ENCODE measurements at places on chromosomes 7 and 10.
A peak's percentile ranks its signal among the peaks of the same experiment; 100 is the strongest.

- no peak overlapping the region for H3K27ac ChIP-seq
- no peak overlapping the region for H3K4me3 ChIP-seq
- no peaks in the 10 kb centered on the region for H3K36me3 ChIP-seq
These were observed 762.7 kb downstream of the KCNMA1 start for GRCh38 chr10:76874896-76875295.

DNA sequence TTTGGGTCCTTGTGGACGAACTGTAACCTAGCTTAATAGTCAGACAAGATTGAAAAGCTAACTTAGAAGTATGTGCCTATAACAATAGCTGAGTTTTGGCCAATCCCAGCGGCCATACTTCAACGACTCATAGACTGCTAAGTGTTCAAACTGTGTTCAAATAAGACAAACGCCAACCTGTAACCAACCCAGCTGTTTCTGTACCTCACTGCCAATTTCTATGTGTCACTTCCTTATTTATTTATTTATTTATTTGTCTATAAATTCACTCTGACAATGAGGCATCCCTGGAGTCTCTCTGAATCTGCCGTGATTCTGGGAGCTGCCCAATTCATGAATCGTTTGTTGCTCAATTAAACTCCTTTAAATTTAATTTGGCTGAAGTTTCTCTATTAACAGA is 21.7 kb downstream of the ST8SIA6 start:
- peaks cover 14% of the 10 kb centered on the region for H3K27me3 ChIP-seq
- no peak overlapping the region for H3K4me3 ChIP-seq
- H3K27ac ChIP-seq: no peak overlapping the region
- H3K36me3 ChIP-seq: no peaks in the 10 kb centered on the region
- no peak for DNase-seq

GRCh38 chr10:47094636-47095035 is 183.4 kb downstream of the PTPN20 start:
- H3K27me3 ChIP-seq: no peaks in the 10 kb centered on the region
- H3K4me1 ChIP-seq: no peaks in the 10 kb centered on the region
- H3K4me3 ChIP-seq: no peak overlapping the region
- H3K36me3 ChIP-seq: no peaks in the 10 kb centered on the region
- no peak overlapping the region for H3K27ac ChIP-seq

DNA sequence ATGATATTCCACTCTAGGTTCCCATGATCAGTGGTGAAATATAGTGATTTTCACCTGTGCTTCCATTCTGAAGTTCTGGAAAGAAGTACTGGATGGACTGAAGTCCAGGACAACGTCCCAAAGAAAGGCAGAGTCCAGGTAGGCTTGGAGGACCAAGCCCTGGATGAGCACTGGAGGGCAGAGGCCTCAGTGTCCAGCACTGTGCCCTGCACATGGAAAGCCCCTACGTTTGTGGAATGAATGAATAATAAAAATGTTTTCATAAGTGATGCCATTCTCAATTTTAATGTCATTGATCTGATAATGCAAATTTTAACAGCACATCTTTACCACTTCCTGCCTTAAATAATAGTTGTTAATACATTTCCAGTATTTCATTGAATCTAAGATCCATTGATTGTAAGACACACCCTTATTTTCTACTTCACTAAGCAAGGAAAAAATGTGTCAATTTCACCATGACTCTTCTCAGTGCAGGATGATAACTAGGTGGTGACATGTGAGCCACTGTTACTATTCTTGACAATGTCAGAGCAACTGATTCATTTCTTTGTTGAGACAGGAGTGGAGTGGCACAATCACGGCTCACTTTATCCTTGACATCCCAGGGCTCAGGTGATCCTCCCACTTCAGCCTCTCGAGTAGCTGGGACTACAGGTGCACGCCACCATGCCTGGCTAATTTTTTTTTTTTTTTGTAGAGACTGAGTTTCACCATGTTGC is 35.2 kb downstream of the ZNF783 start:
- DNase-seq: no peak
- peak overlapping the region; percentile 36 for H3K27ac ChIP-seq
- H3K36me3 ChIP-seq: no peaks in the 10 kb centered on the region
- H3K27me3 ChIP-seq: no peaks in the 10 kb centered on the region
- H3K4me1 ChIP-seq: peaks cover 14% of the 10 kb centered on the region
- H3K4me3 ChIP-seq: peak overlapping the region; percentile 10

DNA sequence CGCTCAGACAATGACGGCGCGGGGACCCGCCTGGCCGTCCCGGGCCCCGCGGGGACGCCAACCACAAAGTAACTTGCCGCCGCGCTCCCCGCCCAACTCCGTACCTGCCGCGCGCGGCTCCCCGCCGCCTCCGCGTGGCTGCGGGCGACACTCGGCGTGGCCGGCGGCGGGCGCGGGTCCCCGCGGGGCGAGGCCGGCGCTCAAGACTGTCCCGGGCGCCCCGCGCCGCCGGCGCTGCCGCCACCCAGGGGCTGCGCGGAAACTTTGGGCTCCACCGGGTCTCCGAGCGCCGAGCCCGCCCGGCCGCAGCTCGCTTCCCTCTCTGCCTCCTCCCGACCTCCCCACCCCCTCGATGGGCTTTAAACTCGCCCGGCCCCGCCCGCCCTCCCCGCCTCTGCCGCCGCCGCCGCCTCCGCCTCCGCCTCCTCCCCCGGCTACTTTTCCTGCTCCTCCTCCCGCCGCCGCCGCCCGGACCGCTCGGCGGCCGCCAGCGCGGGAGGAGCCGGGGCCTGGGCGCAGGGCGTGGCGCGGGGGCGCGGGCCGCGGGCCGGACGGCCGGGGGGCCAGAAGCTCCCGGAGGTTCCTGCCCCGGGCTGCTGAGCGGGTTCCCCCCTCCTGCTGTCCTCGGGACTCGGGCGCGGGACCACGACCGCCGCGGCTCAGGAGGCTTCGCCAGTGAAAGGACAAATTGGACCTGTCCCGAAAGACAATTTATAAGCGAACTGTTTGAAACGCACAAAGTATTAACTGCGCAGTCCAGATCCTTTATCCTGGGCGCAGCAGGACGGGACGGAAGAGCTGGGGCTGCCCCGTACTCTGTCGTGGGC is 10.6 kb upstream of the GRB10 start:
- no peaks in the 10 kb centered on the region for H3K36me3 ChIP-seq
- H3K27ac ChIP-seq: no peak overlapping the region
- peak overlapping the region; percentile 66 for H3K4me3 ChIP-seq
- peak; percentile 36 for DNase-seq
- H3K4me1 ChIP-seq: peaks cover 11% of the 10 kb centered on the region

DNA sequence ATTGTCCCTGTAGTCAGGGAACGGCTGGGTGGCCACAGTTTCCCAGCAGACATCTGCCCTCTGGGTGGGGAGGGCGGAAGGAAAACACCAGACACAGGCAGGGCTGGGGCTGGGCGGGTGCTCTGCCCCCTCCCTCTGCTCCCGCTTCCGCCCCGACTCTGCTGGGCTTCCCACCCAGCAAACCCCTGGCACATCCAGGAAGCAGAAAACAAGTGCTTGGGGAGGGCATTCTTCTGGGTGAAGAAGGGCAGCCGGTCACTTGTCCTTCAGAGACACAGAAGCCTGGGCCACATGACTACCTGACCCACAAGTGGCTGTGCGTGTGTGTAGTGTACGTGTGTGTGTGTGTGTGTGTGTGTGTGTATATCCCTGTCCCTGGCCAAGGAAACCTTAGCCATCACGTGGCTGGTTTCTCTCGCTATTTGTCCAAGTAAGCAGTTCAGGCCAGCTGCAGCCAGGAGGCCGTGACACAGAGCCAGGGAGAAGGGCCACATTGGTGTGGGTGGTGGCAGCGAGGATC is 77.9 kb downstream of the ZMIZ1 start:
- no peaks in the 10 kb centered on the region for H3K36me3 ChIP-seq
- H3K4me1 ChIP-seq: peaks cover 39% of the 10 kb centered on the region
- no peak overlapping the region for H3K27ac ChIP-seq
- peak; percentile 4 for DNase-seq

DNA sequence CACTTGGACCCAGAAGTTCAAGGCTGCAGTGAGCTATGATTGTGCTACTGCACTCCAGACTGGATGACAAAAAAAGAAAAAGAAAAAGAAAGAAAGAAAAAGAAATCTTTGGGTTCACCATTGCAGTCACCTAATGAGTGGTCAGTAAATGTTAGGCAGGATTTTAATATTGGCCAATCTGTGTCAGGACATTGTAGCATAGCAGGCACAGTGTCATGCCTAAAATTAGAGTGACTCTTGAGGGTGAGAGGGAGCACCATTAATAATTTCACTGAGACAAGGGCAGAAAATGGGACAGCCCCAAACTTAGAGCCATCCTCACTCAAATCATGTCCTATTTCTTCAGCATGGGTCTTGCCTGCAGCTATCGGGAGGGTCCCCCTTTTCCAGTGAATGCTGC is 221.6 kb upstream of the NRP1 start:
- DNase-seq: no peak
- peaks cover 37% of the 10 kb centered on the region for H3K27me3 ChIP-seq
- H3K4me3 ChIP-seq: no peak overlapping the region
- no peaks in the 10 kb centered on the region for H3K36me3 ChIP-seq
- H3K4me1 ChIP-seq: peaks cover 5% of the 10 kb centered on the region

- no peak overlapping the region for H3K27ac ChIP-seq
- no peaks in the 10 kb centered on the region for H3K36me3 ChIP-seq
- no peak for DNase-seq
- no peaks in the 10 kb centered on the region for H3K4me1 ChIP-seq
These were observed 554.8 kb downstream of the SORCS1 start for GRCh38 chr10:106609470-106610266.

DNA sequence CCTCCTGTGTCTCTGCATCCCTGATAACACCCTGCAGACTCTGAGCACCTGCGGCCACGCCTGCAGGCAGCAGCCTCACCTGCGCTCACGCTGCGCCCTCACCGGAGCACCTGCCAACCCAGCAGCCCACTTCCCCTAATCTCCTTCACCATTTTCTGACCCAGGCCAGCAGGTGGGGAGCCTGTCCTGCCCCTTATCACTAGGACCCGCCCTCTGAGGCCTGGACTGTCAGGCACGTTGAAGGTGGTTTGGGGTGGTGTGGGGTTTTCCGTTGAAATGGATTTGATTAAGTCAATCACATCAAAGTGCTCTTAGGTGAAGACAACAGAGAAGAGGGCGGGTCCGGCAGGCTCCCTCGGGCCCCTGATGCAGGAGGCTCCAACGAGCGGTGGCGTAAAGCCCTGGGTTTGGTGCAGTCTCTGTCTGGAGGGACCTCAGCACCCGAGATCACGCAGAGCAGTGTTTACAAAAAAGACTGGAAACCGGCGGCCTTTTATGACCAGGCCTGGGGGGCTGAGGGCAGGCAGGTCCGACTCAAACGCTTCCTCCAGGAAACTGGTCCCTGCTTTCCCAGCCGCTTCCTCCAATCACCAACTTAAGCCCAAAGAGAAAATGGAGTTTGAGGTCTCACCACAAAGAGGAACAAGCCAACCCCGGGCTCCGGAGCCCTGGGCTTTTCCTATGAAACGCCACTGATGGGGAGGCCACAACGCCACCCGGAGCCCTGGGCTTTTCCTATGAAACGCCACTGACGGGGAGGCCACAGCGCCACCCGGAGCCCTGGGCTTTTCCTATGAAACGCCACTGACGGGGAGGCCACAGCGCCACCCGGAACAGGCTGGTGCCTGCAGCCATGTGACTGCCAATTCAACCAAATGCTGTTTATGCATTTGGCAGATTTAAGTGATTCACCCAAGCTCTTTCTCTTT is 45.5 kb downstream of the DPYSL4 start:
- peak overlapping the region; percentile 89 for H3K27ac ChIP-seq
- DNase-seq: peak; percentile 39
- H3K4me3 ChIP-seq: peak overlapping the region; percentile 63

DNA sequence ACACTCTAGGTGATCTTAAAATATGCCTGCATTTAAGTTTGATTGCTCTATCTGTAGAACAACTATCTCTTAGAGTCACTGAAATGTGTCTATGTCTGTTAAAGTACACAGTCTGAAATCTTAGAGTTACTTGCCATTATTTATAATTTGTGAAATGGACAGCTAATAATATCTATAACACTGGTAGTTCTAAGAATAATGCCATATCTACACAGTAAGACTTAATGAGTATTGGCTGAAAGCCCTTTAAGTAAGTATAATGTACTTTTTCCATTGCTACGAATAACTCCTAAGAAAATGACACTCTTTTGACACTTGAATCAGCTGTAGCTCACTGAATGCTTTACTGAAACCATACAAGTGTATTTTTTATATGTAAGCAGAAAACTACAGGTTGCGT is 567.4 kb upstream of the PCDH15 start:
- no peaks in the 10 kb centered on the region for H3K27me3 ChIP-seq
- no peaks in the 10 kb centered on the region for H3K36me3 ChIP-seq
- no peak overlapping the region for H3K4me3 ChIP-seq
- no peak for DNase-seq
- no peaks in the 10 kb centered on the region for H3K4me1 ChIP-seq
- H3K27ac ChIP-seq: no peak overlapping the region

DNA sequence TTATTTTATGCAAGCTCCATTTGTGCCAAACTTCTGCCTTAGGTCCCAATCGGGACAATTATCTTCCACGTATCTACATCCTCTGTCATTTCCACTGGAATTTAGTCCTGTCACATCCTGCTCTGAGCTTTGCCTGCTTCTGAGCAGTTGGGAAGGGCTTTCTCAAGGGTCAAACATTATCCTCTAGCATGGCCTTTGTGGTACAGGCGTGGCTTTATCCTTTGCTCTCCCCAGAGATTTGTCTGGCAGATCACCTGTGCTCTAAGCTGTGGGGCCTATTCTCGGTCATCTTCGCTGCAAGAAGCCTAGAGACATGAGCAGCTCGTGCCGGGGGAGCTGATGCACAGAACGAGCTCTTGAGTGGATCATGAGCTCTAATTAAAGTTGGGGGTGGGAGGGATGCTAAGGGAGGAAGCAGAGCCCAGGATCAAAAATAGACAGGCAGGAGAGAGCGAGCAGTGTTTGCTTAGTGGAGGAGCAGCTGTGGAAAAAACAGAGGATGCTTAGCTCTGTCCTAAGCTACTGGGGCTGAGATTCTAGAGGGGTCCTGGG is 19.8 kb upstream of the TMEM273 start:
- H3K27ac ChIP-seq: no peak overlapping the region
- peaks cover 52% of the 10 kb centered on the region for H3K27me3 ChIP-seq
- H3K4me1 ChIP-seq: no peaks in the 10 kb centered on the region
- H3K4me3 ChIP-seq: no peak overlapping the region
- no peaks in the 10 kb centered on the region for H3K36me3 ChIP-seq
- DNase-seq: no peak

All from activated T-cell treated with anti-CD3 and anti-CD28 coated beads, Interleukin-2, amount 50 U/mL, for 72 hours (primary cell).